Testis (tissue), 5 donors: ENCODE measurements at places on chromosomes 7 and 10. TPM values are rescaled to one million over a fixed set of nuclear protein-coding genes. Genes with fewer than 3 reads are reported as not detected.

DNA sequence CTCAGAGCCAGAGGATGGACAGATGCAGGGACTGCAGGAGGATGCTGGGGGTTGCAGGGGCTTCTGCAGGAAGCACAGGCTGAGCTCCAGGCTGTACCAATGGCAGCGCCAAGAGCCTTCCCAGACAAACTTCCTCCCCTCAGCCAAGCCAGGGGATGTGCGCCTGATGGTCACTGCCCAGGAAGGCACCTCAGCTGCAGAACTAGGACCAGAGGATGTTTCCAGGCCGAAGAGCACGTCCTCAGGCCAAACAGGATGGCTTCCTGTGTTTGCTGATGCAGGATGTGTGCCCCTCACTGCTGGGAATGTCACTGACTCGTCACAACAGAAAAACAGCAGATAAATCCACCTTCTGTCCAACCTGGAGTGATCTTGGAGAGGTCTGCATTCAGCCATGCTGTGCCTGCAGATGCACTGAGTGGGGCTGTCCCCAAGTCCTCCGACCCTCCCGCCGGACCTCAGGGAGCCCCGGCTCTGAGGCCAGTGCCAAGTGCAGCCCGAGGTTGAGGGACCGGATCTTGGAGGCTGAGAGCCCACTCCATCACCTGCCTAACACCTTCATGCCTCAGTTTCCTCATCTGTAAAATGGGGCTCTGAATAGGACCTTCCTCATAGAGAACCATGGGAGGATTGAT lies 152.5 kb upstream of the CHST15 start:
- H3K4me1 ChIP-seq: no peaks in the 10 kb centered on the region
- no peak overlapping the region for H3K27ac ChIP-seq
- H3K36me3 ChIP-seq: no peaks in the 10 kb centered on the region
- no peak overlapping the region for H3K4me3 ChIP-seq

- no peaks in the 10 kb centered on the region for H3K36me3 ChIP-seq
- peaks cover 20% of the 10 kb centered on the region for H3K4me1 ChIP-seq
These were observed 52.8 kb downstream of the REEP3 start for GRCh38 chr10:63574011-63574410.

GRCh38 chr10:8424555-8425211 lies 370.2 kb downstream of the GATA3 start:
- H3K36me3 ChIP-seq: no peaks in the 10 kb centered on the region
- H3K4me1 ChIP-seq: no peaks in the 10 kb centered on the region
- DNase-seq: no peak
- H3K4me3 ChIP-seq: no peak overlapping the region

DNA sequence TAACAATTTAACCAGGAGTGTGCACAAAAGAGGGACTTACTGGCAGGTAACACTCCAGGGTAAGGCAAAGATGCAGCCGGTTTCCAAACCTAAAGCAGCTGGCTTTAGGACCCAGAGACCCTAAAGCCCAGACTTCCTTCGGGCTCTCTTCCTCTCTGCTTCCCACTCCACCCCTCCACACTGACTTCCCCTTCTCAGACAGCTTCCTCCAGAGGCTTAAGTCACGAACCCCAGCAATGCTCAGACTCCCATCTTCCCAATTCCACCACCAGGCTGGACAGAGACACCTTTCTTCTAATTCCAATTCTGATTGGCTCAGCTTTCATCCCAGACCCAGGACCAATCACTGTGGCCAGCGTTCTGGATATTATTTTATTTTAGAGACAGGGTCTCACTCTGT lies 24.8 kb downstream of the STYXL1 start:
- H3K4me1 ChIP-seq: no peaks in the 10 kb centered on the region
- H3K27me3 ChIP-seq: no peaks in the 10 kb centered on the region
- no peak overlapping the region for H3K4me3 ChIP-seq
- DNase-seq: peak; percentile 32
- H3K36me3 ChIP-seq: no peaks in the 10 kb centered on the region
- H3K27ac ChIP-seq: no peak overlapping the region

- no peak for DNase-seq
- H3K27me3 ChIP-seq: no peaks in the 10 kb centered on the region
- no peaks in the 10 kb centered on the region for H3K4me1 ChIP-seq
- no peak overlapping the region for H3K27ac ChIP-seq
- H3K4me3 ChIP-seq: no peak overlapping the region
These were observed 138.8 kb upstream of the SHH start for GRCh38 chr7:155950898-155951553.

DNA sequence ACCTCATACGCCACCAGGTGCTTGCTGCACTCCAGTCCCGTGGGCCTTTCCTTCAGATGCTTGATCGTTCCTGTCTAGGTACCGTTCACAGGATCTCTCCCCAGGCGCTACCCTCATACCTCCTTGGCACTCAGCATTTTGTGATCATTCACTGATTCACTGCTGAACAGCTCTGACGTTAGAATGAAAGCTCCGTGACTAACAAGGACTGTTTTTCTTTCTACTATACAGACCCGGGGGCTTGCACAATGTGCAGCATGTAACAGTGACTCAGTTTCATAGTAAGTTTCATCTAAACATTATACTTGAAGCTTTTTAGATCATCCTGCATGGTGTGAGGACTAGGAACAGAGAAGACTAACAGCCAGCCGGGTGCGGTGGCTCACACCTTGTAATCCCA lies 20.6 kb downstream of the KIN start:
- DNase-seq: no peak
- no peaks in the 10 kb centered on the region for H3K36me3 ChIP-seq
- H3K27me3 ChIP-seq: no peaks in the 10 kb centered on the region
- no peak overlapping the region for H3K27ac ChIP-seq

DNA sequence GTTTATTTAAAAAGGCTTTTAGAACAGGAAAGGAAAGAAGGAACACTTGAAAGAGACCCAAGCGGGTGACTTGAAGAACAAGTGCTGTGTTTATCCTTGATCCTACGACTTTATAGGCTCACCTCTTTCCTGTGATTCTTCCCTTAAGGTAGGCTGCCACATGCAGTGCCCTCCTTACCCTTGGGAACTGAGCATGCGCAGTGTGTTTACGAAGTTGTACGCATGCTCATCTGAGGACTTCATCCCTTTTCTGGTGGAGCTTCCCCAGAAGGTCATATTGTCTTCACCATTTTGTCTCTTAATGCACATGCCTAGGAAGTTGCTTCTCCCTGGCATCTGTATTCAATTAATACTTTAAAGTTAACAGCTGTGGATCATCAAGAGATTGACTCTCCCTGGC lies 49.9 kb upstream of the VOPP1 start:
- no peak overlapping the region for H3K27ac ChIP-seq
- no peaks in the 10 kb centered on the region for H3K4me1 ChIP-seq
- H3K4me3 ChIP-seq: no peak overlapping the region

DNA sequence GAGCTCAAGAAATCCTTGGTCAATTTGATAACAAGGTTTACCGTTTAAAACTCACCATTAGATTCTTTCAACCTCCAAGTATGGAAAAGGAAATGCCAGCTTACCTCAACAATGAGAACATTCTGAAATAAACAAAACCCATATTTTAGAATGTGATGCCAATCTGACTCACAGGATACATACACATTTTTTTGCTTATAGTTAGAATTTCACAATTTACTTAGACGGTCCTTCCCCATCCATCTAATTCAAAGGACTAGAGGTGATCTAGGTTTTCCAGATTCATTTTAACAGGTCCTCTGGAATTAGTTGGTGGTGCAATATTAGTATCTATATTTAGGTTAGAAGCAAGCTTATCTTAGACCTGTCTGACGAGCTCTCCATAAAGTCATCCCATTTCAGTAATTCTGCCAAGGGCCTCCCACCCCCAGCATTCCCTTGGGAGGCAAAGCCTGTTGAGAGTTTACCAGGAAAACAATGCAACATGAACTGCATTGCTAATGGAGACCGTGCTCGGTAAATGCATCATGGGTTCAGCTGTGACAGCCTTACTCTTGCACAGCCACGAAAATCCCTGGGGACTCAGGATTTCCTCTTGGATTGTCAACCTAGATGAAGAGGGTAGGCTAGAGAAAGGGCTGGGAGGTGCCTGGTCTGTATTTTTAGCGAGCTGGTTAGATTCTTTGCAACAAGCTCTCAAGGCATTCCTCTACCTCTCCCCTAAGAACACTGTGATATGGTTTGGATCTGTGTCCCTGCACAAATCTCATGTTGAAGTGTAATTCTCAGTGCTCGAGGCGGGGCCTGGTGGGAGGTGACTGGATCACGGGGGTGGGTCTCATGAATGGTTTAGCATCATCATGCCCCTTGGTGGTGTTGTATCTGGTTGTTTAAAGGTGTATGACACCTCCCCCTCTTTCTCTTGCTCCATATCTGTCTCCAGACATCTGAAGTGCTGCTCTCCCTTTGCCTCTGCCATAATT lies 93.8 kb downstream of the PRTFDC1 start:
- H3K27me3 ChIP-seq: no peaks in the 10 kb centered on the region
- no peaks in the 10 kb centered on the region for H3K36me3 ChIP-seq
- no peak overlapping the region for H3K27ac ChIP-seq
- H3K4me1 ChIP-seq: no peaks in the 10 kb centered on the region
- no peak for DNase-seq

DNA sequence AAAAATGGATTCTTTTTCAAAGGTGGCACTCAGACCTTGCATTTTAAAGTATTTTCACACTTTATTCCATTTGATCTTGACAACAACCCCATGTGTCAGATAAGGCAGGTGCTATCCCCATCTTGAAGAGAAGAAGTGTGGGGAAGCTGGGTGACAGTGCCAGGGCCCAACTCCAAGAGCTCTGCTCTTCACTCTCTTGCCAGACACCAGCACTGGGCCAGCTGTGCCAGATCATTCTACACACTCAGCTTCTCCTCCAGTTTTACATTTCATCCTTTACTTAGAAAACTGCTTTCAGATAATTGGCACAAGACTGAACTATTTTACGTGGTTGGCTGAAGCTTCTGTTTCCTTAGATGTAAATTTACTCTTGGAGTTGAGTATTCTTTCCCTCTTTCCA lies 64.4 kb downstream of the ENO4 start:
- no peak overlapping the region for H3K4me3 ChIP-seq
- DNase-seq: no peak
- H3K36me3 ChIP-seq: no peaks in the 10 kb centered on the region
- H3K27ac ChIP-seq: no peak overlapping the region
- no peaks in the 10 kb centered on the region for H3K4me1 ChIP-seq

DNA sequence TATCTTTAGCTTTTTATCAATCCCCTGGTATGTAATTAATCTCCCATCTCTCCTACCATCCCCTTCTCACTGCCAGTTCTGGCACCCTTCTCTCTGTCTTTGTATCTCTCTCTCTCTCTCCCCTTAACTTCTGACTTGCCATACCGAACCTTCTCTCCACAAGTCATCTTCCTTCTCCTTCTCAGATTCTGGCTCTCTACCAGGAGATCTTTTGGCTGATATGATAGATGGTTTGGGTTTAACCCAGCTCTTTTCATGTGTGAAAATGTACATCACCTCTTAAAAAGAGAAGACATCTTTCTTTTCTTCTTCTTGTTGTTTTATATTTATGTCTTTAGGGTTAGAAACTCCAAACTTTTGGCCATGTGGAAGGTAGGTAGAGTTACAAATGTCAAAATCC lies 196.7 kb downstream of the HGF start:
- no peaks in the 10 kb centered on the region for H3K4me1 ChIP-seq
- no peak overlapping the region for H3K4me3 ChIP-seq
- no peak overlapping the region for H3K27ac ChIP-seq

DNA sequence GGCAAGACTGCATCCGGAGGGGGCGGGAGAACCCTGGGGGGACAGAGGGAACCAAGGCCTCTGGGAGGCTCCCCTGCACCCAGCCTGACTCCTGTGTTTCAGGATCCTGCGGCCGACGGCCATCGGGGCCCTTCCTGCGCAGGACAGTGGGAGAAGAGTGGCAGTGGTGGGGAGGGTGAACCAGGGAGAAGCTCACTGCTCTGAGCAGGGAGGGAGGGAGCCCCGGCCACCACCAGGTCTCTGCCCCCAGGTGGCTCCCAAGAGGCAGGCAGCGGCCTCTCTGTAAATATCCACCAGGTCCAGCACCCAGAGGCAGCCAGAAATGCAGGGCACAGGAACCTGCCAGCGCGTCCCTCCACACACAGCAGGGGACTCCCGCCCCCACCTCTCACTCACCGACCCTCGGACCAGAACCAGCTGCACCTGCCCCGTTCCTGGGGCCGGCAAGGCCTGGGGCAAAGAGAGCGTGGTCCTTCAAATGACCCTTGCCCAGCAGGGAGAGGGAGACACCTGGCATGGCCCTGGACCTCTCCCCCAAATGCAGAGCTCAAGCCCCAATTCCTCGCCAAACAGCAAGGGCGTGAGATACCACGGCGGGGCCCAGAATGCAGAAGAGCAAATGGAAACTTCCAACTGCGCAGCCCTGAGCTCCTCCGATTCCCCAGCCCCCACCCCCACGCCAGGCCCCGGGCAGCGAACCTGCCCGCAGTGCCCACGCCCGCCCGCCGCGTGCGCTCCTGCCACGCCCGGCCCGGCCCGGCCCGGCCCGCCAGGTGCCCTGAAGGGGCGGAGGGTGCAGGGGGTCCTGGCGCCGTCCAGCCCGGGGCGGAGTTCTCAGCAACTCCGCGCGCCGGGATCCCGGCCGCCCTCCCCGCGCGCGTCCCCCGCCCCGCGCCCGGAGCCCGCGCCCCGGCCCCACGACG lies 805 bp downstream of the RASGEF1A start:
- peaks cover 3% of the 10 kb centered on the region for H3K4me1 ChIP-seq
- DNase-seq: no peak
- H3K27ac ChIP-seq: no peak overlapping the region

GRCh38 chr10:88317099-88317498 lies 266.0 kb downstream of the RNLS start:
- H3K27me3 ChIP-seq: no peaks in the 10 kb centered on the region
- H3K36me3 ChIP-seq: no peaks in the 10 kb centered on the region
- DNase-seq: no peak
- no peak overlapping the region for H3K27ac ChIP-seq
- no peak overlapping the region for H3K4me3 ChIP-seq

GRCh38 chr10:105037022-105037421 lies 395.9 kb downstream of the SORCS3 start:
- DNase-seq: no peak
- no peaks in the 10 kb centered on the region for H3K4me1 ChIP-seq
- no peak overlapping the region for H3K4me3 ChIP-seq
- no peak overlapping the region for H3K27ac ChIP-seq
- H3K27me3 ChIP-seq: no peaks in the 10 kb centered on the region

DNA sequence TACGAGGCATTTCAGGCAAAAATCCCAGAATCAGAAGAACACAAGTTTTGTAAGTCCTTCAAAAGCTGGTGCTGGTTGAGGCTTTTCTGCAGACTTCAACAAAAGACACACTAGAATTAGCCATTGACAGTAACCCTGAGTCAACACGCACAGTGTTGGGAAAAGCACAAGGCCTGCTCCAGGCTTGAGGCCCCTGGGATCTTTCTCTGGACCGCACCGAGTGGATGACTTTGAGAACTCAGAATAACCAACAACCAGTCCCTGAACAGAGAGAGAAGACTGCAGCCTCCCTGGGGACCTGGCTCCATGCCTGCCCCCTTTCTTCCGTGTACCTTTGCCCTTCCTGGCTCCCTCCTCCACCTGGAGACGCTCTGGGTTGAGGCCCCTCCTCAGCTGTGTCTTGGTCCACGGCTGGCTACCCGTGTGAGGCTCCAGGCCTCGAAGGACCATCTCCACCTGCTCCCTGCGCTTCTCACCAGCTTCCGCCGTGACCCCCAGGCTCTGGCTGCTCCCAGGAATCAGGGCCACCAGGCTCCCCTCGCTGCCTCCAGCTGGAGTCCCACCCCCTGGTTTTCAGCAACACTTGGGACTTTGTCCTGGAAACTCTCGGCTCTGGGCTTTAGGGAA lies 28.4 kb downstream of the DIP2C start:
- no peak overlapping the region for H3K4me3 ChIP-seq
- no peaks in the 10 kb centered on the region for H3K27me3 ChIP-seq
- no peak for DNase-seq
- H3K4me1 ChIP-seq: peaks cover 35% of the 10 kb centered on the region

Gene PAX4
- total RNA-seq: 0.50 TPM

Gene BAZ1B
- total RNA-seq: 72.8 TPM

Gene THSD7A
- 6.8 TPM for total RNA-seq

Gene LYZL2
- 48.7 TPM for total RNA-seq

Gene HOGA1
- total RNA-seq: 0.55 TPM

Gene FEZF1
- 3.1 TPM for total RNA-seq

Gene SYT15B
- 1.2 TPM for total RNA-seq

Gene SFTPA1
- total RNA-seq: not detected

Gene CALY
- total RNA-seq: 35.5 TPM
